ENCODE measurements at places on chromosomes 3 and 15. TPM values are rescaled to one million over a fixed set of nuclear protein-coding genes. Genes with fewer than 3 reads are reported as not detected.

GRCh38 chr3:127409421-127410136, 121.7 kb upstream of the PRR20G start:
- no peaks in the 10 kb centered on the region for H3K4me1 ChIP-seq
- peaks cover 39% of the 10 kb centered on the region for H3K27me3 ChIP-seq
- H3K4me3 ChIP-seq = no peak overlapping the region
- no peak for DNase-seq
- no peaks in the 10 kb centered on the region for H3K36me3 ChIP-seq

- peaks cover 49% of the 10 kb centered on the region for H3K4me1 ChIP-seq
- peaks cover 13% of the 10 kb centered on the region for H3K36me3 ChIP-seq
- peak; percentile 75 for DNase-seq
- H3K27ac ChIP-seq = peak overlapping the region; percentile 74
These were observed 596 bp upstream of the LIMD1 start for GRCh38 chr3:45593708-45594601.

DNA sequence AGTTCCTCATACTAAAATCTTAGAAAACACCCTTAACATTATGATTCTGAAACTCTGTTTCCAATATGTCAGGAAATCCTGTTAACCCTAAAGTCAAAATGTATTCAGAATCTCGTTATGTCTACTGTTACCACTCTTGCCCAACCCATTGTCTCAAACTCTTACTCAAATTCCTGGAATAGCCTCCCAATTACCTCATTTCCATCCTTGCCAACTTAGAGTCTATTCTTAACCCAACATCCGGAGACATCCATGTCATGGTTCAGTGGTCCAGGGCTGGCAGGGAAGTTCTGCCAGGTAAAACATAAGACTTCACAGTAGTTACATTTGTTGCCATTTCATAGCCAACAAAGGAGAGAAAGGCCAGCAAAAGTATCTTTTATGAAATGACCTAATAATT, 593.9 kb downstream of the PYDC2 start:
- DNase-seq = no peak
- no peaks in the 10 kb centered on the region for H3K4me1 ChIP-seq
- H3K36me3 ChIP-seq = no peaks in the 10 kb centered on the region
- no peaks in the 10 kb centered on the region for H3K27me3 ChIP-seq
- no peak overlapping the region for H3K4me3 ChIP-seq
- no peak overlapping the region for H3K27ac ChIP-seq

DNA sequence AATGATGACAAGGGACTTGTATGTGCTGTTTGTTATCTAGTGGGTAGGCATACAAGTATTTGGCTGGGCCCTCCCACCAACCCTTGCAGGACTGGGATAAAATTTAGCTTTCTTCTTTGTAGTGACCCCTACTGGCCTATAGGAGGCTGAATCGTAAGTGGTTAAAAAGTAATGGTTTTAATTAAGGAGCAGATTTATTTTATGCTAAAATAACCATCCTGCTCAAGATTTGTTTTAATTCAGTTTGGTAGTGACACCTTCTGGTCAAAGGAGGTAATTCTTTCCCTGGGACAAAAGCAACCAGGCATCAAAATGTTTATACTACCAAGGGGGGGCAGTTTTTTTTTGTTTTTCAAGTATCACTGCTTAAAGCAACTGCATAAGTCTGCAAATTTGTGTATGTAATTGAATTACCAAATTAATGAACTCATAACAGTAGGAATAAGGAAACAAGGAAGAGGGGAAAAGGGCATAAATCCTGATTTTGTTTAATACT, 70.7 kb downstream of the TOP2B start:
- no peaks in the 10 kb centered on the region for H3K4me1 ChIP-seq
- H3K27me3 ChIP-seq = no peaks in the 10 kb centered on the region
- peaks cover 5% of the 10 kb centered on the region for H3K36me3 ChIP-seq
- no peak for DNase-seq
- no peak overlapping the region for H3K27ac ChIP-seq
- H3K4me3 ChIP-seq = no peak overlapping the region

DNA sequence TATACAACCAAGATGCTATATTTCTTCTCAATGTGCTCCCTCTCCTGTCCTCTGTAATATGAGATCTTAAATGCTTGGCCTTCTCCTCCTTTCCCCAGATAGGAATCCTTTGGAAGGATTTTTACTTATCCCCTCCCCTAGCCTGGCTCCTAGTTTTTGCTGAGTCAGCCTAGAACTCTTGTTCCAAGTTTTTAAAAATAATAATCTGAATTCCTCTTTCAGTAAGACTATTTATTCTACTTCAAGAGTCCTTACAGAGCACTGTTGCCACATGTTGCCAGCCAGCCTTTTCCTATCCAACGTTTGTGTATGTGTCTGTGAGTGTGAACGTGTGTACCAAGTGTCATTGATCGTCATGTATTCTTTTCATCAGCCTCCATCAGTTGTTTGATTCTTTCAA, 11.0 kb upstream of the KCNMB2 start:
- no peaks in the 10 kb centered on the region for H3K36me3 ChIP-seq
- peaks cover 7% of the 10 kb centered on the region for H3K27me3 ChIP-seq
- H3K27ac ChIP-seq = no peak overlapping the region
- H3K4me3 ChIP-seq = no peak overlapping the region
- DNase-seq = no peak

DNA sequence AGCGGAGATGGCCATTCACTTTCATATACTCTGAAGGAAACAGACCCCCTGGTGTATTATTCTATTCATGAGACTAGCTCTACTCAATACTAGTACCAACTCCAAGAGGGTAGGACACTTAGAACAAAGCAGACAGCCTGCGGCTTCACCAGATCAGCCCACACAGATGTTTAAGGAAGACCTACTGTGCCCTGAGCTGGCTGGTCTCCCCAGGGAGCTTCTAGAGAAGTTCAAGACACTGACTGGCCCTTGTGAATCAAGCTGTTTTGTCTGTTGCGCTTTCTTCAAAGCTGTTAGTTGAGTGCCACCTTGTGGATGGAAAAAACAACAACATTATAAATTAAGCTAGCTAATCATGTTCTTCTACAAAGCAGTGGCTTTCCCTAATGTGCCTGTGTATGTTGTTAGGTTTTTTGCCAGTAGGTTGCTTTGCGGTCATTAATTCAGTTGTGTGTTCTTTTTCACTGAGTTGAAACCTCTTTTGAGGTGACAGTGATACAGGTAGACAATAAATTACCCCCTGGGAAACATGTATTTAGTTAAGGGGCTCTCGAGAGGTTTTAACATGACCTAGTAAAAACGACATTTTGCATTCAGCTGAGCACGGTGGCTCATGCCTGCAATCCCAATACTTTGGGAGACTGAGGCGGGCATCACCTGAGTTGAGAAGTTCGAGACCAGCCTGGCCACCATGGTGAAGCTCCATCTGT, 64.2 kb upstream of the MYZAP start:
- no peak overlapping the region for H3K4me3 ChIP-seq
- peaks cover 3% of the 10 kb centered on the region for H3K27me3 ChIP-seq
- H3K27ac ChIP-seq = no peak overlapping the region
- no peaks in the 10 kb centered on the region for H3K36me3 ChIP-seq

DNA sequence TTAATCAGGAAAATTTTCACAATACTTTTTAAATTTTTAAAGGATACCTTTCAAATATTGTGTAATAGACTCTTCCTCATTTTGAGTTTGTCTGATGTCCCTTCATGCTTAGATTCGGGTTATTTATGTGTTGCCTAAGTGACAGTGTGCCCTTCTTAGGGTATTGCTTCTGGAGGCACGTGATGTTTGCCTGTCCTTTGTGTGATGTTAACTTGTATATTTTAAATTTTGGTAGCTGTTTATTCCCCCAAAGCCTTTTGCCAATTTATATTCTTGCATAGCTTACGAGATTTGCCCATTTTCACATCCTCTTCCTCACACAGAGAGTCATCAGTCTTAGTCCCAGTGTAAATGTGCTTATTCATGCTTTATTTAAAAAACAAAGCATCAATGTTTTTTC, 433.1 kb downstream of the EPHB1 start:
- no peaks in the 10 kb centered on the region for H3K27me3 ChIP-seq
- H3K4me3 ChIP-seq = no peak overlapping the region
- no peak for DNase-seq
- H3K36me3 ChIP-seq = no peaks in the 10 kb centered on the region
- no peak overlapping the region for H3K27ac ChIP-seq
- H3K4me1 ChIP-seq = no peaks in the 10 kb centered on the region

DNA sequence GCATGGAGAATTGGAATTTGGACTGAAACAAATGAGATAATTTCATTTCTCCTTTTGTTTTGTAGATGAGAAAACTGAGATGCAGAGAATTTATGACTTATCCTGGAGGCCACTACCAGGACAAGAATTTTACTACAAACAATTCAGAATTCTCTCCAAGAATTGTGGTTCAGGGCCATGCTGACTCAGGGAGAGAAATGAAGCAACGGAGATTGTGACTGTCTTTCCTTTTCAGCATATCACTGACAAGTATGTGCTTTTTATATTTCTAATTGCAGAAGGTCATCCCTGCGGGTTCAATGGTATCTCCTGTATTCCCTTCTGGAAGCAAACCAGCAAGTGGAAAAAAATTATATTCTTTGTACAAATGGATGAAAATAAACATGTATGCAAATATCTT, 170.8 kb upstream of the MITF start:
- no peaks in the 10 kb centered on the region for H3K4me1 ChIP-seq
- H3K27ac ChIP-seq = no peak overlapping the region
- DNase-seq = no peak
- H3K27me3 ChIP-seq = peaks cover 2% of the 10 kb centered on the region

DNA sequence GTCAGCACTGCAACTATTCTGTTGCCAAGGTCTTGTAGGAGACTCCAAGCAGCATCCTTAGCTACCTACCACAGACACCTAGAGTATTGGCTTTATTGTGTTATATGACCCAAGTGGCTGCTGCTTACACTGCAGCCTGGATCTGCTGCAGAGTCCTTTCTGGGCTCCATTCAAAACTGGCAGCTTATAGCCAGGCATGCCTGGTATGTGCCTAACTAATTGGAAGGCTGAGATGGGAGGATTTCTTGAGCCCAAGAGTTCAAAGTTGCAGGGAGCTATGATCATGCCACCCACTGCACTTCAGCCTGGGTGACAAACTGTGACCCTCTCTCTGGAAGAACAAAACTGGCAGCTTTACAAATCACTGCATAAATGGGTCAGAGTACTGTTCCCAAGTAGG, 8.6 kb downstream of the NDUFB4 start:
- no peak overlapping the region for H3K4me3 ChIP-seq
- peaks cover 14% of the 10 kb centered on the region for H3K36me3 ChIP-seq
- peaks cover 3% of the 10 kb centered on the region for H3K4me1 ChIP-seq
- H3K27me3 ChIP-seq = no peaks in the 10 kb centered on the region

- no peak for DNase-seq
- H3K27me3 ChIP-seq = no peaks in the 10 kb centered on the region
- no peak overlapping the region for H3K4me3 ChIP-seq
- no peaks in the 10 kb centered on the region for H3K4me1 ChIP-seq
These were observed 69.2 kb upstream of the MFGE8 start for GRCh38 chr15:88982304-88982945.

GRCh38 chr3:129890891-129891290, 2.6 kb downstream of the TMCC1 start:
- DNase-seq = no peak
- peaks cover 3% of the 10 kb centered on the region for H3K36me3 ChIP-seq
- no peak overlapping the region for H3K27ac ChIP-seq
- no peak overlapping the region for H3K4me3 ChIP-seq

- H3K27ac ChIP-seq = no peak overlapping the region
- H3K36me3 ChIP-seq = no peaks in the 10 kb centered on the region
- no peak for DNase-seq
- H3K27me3 ChIP-seq = peaks cover 4% of the 10 kb centered on the region
- no peak overlapping the region for H3K4me3 ChIP-seq
These were observed 43.2 kb upstream of the TSEN2 start for GRCh38 chr3:12440927-12441714.

Gene ALS2CL
- total RNA-seq = 4.0 TPM

Gene INSYN1
- total RNA-seq = not detected

Gene CIDEC
- total RNA-seq = not detected

Gene FOXB1
- 1.5 TPM for total RNA-seq

Gene CYP1A2
- not detected for total RNA-seq

All from activated CD4-positive, alpha-beta memory T cell treated with anti-CD3 and anti-CD28 coated beads for 36 hours (primary cell).